Endothelial cell (in vitro differentiated cells): ENCODE measurements at places on chromosomes 11 and 22.

GRCh38 chr11:85893395-85893794 lies 38.2 kb downstream of the CCDC83 start:
- no peak for DNase-seq

DNA sequence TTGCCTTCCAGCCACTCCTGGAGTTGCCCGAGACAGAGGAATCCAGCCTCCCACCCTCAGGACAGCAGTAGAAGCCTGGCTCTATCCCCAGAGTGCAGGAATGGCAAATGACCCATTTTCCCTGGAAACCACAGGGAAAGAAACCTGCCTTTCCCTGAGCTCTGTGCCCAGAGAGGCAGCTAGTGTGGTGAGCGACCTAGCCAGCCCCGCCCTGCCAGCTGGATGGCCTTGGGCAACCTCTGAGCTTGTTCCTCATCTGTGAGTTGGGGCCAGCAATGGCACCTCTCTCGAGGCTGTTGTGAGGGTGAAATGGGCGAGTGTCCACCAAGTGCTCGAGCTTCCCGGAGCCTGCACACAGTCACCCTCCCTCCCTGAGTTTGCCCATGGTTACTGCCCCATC lies 3.7 kb downstream of the OMP start:
- DNase-seq, result no peak

DNA sequence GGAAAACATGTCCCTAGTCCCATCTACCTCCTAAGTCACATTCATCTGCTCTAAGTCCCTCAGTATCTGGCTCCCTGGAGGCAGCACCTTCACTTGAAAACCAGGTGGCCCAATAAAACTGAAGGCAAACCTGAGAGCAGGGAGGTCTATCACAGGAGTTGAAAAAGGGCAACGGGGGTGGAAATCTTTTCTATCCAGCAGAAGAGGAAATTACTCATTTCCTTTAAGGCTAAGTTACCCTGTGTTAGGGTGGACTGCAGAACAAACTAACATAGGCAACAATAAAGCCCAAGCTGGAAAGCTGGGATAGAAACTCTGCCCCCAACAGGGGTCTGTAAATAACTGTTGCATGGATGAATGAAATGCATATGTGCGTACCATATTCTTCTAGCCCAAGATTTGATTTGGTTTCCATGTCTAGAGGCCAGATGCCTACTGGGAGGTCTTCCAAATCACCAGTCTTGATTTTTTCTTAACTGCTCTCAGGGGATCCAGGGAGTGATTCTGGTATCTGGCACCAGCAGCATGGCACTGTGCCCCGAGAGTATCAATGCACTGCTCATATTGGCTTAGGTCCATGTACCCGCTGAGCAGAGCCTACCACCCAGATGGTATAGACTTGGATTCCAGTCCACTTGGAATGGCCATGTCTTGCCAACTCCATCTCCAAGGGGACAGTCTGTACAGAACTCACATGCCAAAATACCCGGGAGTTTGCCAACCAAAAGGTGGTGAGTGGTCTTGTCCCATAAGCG lies 350.0 kb upstream of the NCAM1 start:
- DNase-seq, result no peak

DNA sequence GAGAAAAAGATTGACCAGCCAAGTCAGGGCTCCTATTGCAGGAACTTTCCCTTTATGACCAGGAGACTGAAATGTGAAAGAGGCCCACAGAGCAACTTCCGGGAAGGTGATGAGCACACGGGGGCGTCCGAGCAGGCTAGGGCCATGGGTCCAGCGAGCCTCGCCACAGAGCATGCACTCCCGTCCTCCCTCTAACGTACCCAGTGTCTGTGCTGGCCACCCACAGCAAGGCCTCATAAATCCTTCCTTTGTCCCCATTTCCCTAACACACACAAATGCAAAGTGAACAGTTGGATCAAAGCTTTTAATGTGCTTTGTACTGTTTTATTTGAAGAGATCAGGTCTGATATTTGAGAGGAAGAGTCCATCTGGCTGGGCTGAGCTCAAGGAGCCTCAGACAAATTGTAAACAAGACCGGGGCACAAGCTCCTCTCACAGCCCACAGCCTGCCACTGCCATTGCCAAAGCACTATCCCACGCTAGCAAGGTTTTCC lies 44.3 kb downstream of the BLID start:
- DNase-seq, result no peak

GRCh38 chr11:85752201-85752889 lies 58.6 kb downstream of the SYTL2 start:
- no peak for DNase-seq

GRCh38 chr11:70146299-70146698 lies 56.8 kb upstream of the FADD start:
- DNase-seq, result no peak

DNA sequence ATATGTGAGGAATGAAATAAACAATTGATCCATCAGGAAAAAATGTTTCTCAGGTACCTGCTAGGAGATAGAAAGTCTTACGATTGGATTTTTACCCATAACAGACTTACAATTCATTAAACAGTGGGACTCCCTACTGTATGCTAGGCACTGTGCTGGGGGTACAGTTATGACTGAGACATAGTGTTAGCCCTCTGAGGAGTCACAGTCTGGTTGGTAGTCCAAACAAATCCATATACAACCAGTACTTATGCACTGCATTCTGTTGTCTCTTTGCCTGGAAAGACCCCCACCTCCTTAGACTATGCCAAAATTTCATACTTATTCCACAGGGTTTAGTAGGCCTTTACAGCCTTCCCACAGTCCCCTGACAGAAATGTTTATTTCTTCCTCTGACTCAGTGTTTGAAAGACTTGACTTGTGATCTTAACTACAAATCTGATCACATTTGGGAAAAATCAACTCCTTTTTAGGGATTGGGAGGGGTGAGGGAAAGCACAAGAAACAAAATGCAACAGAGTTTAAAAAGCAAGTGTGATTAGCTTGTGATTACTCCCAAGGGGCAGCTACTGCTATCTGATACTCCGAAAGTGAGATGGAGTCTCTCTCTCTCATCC lies 69.4 kb upstream of the HORMAD2 start:
- no peak for DNase-seq

- no peak for DNase-seq
Measured at GRCh38 chr11:94855666-94856065, 87.5 kb downstream of the AMOTL1 start.

DNA sequence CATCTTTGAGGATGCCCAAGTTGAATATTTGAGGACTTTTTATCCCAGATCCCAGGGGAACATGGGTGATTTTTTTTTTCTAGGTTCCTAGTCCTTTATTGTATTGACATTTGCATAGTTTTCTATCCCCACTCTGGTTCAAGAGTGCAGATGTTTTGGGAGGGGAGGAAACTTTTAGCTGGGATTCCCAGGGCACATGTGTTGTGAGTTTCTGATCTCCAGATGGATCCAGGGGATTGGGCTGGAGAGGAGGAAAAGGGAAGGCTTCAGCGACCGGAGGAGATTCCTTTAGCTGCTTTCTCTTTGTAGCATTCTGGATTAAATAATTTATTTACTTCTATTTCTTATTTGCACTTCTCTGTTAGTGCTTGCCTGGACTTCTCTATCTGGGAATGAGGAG lies 14.7 kb upstream of the SORL1-AS1 start:
- DNase-seq, result no peak
